ENCODE measurements at places on chromosomes 6 and 20.

DNA sequence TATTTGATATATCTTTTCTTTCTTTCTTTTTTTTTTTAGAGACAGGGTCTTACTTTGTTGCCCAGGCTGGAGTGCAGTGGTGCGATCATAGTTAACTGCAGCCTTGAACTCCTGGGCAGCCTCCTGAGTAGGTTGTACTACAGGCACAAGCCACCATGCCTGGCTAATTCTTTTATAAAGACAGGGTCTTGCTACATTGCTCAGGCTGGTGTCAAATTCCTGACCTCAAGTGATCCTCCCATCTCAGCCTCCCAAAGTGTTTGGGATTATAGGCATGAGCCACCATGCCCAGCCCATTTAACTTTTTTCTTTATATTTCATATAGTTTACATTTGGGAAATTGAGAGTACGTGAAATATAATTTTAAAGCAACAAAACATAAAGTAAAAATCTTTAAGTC is 10.1 kb downstream of the NUS1 start:
- DNase-seq, result no peak

DNA sequence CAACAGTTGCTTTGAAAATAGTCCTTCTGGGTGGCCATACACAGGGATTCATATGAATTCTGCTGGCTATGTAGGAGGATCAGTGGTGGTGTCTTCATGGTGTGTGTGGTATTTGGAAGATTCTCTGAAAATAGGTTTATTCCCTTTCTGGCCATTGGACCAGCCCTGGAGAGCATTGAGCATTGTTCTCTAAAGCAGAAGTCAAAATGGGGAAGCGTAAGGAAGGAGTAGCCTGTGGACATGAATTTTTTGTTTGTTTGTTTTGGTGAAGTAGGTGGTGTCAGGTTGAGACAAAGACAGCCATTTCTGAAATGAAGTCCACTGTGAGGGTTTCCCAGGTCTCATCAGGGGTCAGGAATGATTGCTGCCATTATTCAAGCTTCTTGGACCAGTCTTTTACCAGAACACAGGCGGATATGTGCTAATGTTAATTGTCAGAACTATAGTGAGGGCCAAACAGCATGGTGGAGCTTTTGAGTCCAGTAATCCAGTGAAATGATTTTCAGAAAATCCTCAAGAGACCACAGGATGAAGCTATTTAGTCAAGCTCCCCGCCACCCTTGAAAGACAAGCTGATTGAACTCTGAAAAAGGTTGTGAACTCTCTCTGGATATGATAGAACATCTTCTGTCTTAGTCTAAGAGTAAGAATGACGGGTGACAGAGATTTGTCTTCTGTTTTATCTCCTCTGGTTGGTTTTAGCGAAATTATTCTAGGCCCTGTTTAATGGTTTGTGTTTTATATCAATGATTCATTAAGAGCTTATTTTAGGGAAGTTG is 60.0 kb downstream of the DNAH8 start:
- no peak for DNase-seq

DNA sequence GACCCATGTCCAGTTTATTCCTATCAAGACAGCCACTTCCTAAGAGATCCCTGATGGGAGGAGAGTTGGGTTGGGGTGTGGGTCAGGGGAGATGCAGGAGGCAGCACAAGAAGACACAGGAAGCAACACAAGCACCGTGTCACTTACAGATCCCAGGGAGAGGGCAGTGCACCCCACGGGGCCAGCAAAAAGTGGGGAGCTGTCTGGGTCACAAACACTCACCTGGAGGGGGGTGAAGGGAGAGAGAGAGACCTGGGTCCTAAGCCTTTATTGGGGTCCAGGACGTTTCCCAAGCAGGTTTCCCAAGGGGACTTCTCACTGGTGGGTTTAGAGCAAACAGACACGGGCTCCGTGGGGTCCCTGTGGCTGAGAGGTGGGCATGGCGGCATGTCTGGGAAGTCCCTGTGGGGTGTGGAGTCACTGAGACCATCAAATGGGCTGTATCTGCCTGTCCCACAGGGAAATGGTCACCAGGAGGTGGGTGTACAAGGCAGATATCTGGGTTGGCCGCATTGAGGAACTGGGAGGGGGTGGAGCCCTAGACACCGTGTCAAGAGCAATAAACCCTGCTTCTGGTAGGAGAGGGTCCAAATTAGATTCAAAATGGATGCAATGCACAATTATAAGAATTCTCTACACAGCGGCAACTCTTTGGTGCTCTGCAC is 1.6 kb upstream of the CD93 start:
- DNase-seq, result no peak

GRCh38 chr6:27139756-27140579 is 107.5 kb upstream of the PRSS16 start:
- DNase-seq, result peak; percentile 41

DNA sequence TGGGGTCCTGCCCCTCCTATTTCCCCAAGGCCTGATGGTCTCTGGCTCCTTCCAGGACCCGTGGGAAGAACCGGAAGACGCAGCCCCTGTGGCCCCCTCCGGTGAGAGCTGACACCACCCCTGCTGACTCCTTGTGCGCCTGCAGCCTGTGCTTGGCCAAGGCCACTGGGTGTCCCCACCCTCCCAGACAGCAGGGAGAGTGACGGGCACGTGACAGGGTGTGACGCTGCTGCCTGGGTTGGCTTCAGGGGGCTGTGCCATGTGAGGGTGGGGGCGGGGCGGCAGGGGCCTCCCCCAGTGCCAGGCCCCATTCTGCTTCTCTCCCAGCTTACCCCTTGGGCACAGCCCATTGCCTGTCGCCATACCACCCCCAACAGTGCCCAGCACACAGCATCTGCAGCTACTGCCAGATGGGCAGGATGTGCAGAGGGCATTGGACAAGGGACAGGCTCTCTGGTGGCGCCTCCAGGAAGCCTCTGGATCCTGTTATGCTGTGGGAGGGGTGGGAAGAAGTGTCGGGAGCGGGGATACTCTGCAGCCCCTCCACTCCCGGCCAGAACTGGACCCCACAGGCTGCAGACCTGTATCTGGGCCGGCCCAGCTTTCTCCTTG is 2.9 kb downstream of the BIRC7 start:
- no peak for DNase-seq

- no peak for DNase-seq
These were observed 12.8 kb upstream of the MDFI start for GRCh38 chr6:41625442-41625841.

DNA sequence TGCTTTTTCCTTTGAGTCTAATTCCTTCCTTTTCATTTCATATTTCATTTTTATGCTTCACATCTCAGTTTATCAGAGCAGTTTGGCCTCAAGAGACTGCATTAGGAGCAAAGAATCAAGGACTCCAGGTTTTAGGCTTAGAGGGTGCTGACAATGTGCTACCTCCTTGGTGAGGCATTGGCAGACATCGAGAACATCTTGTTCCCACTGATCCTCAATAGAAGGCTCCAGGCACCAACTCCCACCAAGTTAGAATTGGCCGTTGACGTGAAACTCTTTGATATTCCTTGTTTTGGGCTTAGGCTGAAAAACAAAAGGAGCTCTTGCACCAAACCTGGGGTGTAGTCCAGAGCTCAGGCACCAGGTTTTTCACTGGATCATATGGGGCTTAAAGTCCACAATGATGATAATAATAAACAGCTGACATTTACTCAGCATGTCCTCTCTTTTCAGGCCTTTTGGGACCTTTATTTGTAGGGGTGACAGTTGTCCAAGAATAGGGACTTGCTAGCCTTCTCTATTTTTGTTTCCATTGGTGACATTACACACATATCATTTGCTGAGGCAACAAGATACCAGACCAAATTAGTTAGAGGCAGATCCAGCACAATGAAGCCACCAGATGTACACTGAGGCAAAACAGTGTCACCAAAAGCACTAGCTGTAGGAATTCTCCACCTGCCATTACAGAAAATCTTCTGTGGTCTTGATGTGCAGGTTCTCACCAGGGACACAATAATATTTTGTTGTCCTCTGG is 81.0 kb upstream of the ENPP5 start:
- no peak for DNase-seq

DNA sequence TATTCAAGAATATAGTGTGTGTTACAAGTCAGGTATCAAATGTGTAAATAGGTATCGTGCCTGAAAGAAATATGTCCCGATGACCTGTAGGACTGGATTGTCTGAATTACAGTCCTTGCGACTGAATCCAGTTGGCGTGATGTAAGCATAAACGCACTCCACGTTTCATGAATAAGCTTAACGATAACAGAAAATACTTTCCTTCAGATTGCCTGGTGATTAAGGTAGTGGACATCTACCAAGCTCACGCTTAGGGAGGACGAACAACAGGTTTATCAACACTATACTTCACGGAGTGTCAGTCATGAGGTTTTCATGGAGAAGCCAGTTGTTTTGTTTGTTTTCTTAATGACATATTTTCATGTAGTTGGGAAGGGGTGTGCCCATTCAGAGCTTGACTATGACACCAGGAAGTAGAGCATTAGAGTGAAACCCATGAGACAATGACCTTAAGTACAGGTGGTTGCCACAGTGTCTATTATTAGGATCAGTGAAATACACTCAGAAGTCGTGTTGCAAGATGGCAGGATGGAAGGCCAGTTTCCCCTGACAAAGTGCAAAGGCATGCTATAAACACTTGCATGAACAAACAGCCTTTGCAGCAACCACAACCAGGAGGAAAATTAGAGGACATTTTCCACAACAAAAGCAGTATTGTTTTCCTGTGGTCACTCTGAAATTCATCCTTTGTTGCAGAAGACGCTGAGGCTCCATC is 305.8 kb upstream of the PRDM1 start:
- no peak for DNase-seq

- no peak for DNase-seq
These were observed 11.8 kb downstream of the TRIM10 start for GRCh38 chr6:30149234-30149633.

DNA sequence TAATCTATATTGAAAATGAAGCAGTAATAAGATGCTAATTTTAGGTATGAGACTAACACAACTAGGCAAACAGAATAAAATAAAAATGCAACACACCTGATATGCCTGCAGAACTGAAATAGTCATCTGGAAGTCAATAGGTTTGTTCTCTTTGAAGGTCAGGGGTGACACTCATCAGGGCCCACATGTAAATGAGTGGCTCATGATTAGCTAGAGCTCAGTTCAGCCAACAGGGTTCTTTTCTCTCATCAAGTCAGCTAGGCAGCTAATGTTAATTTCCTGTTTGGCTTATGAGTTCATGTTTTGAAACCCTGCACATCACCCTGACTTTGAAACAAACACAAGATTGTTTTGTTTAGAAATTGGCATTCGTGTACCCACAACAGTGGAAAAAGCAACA is 23.8 kb downstream of the SMLR1 start:
- DNase-seq, result no peak

DNA sequence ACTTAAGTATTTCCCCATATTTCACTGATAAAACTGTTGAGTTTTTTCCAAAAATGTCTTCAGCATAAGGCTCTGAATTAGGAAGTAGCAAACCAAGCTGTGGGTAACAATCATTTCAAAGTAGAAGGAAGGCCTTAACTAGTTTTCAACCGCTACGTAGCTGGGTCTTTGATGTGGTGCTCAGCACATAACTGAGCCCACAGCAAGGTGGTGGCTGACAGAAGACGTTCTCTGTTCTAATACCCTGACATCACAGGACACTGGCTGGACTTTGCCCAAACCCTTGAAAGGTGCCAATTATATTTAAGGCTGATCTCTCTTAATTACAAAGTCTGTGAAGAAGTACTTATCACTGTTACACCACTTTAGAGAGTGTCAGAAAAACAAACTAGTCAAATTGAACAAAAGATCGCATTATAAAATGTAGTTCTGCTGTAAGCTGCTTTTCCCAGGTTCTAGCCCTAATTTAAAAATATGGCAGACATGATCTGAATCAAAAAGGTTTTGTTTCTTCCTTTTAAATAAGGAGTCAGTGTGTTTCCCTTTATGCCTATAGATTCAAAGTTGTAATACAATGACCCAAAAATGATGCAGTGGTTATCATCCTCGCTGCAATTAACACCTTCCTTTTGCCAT is 26.7 kb downstream of the MAN1A1 start:
- no peak for DNase-seq

DNA sequence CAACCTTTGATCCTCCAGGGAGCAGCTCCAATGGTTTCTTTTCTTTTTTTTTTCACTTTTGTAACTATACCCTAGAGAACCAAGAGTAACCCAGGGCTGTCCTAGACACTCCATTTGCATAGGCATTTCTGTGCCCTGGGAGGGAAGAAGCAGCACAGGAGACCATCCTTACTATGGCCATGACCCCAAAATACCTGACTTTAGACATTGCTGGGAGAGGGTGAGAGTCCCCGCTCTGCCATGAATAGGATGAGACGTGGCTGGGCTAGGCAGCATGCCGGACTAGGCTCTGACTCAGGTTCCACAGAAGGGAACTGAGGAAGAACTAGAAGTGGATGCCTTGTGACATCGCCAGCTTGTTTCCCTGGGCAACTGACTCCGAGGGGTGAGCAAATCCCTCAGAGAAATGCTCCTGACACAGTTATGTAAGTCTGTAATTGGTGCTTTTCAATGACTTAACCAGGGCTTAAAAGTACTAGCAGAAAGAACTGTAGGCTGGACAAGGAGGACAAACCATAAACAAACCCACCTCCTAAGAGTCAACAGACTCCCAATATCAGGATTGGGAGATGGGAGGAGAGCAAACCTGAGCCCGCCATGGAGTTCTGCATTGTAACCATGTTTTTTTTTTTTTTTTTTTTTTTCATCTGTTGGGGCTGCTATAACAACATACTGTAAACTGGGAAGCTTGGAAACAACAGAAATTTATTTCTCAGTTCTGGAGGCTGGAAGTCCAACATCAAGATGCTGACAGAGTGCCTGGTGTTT is 910 bp upstream of the ADTRP start:
- no peak for DNase-seq

- no peak for DNase-seq
These were observed 435.3 kb upstream of the SPTLC3 start for GRCh38 chr20:12573442-12573841.

- no peak for DNase-seq
These were observed 54.2 kb downstream of the OPN5 start for GRCh38 chr6:47836046-47836445.

GRCh38 chr6:122715725-122716124 is 63.8 kb upstream of the FABP7 start:
- no peak for DNase-seq

GRCh38 chr6:148980234-148980633 is 233.4 kb downstream of the UST start:
- DNase-seq, result no peak

GRCh38 chr6:3803627-3804468 is 45.3 kb upstream of the FAM50B start:
- no peak for DNase-seq

DNA sequence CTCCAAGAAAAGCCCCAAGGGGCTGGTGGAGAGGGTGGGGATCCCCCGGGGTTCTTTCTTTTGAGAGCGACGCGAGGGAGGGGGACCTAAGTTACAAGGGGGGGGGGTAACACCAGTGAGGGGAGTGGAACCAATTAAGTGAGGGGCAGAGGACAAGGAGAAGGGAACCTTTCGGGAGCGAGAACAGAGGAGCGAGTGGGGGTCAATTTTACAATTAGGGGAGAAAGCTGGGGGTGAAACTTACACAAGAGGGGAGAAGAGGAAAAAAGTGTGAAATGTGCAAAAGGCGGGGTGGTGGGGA is 548 bp downstream of the SALL4 start:
- no peak for DNase-seq

- DNase-seq, result no peak
These were observed 563.3 kb upstream of the MAP3K7 start for GRCh38 chr6:91149956-91150705.

Data from stimulated activated CD4-positive, alpha-beta T cell treated with anti-CD3 and anti-CD28 coated beads, Interleukin-2, amount 100 ng/mL, for 24 hours (primary cell).